AG10803 (cell line): ENCODE measurements at places on chromosomes 2 and 18.

GRCh38 chr2:186445506-186445905 lies 40.6 kb upstream of the ZC3H15 start:
- no peak for DNase-seq

GRCh38 chr2:152781175-152781574 lies 62.8 kb downstream of the ARL6IP6 start:
- DNase-seq = no peak

- DNase-seq = no peak
These were observed 23.6 kb upstream of the KCNG2 start for GRCh38 chr18:79774111-79774510.

GRCh38 chr2:16040271-16041010 lies 100.1 kb downstream of the MYCN start:
- no peak for DNase-seq

DNA sequence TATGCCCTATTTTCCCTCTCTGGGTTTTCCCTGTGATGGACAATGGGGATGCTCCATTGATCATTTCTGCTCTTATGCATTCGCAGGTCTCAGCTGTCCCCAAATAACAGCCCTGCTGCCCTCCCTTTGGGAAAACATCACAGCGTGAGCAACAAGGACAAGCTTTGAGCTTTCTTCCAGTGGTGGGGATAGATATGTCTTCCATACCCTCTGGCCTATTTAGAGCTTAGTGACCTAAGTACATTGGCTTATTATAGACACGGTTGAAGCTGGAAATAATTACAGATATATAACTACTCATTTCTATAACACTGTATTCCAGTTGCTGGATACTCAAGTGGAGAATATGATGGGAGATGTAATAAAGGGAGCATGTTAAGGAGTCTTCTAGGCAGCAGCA lies 304.3 kb upstream of the MGAT5 start:
- no peak for DNase-seq

GRCh38 chr2:159725713-159726112 lies 13.4 kb downstream of the MARCHF7 start:
- no peak for DNase-seq

DNA sequence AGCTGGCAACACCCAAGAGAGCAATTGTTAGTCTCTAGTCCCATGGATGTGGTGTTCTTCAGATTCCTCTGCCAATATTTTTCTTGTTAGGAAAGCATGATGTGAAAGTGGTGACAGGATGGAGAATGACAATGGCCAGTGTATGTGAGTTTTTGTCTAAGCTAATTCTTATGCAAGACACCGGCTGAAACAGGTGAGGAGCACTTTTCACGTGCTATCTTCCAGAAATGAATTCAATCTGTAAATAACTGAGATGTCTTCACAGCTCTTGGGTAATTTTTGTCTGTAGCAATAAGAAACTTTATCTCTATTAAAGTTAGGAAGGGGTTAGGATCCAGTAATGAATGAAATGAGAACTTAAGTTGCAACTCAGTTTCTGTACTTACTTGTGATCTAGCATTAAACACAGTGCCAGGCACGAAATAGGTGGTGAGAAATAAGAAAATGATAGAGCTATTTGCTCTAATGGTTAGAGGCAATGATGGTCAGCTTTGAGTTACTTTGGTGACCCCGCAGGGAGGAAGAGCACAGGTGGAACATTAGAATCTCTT lies 676 bp upstream of the AGPS start:
- DNase-seq = no peak

GRCh38 chr18:51123936-51124486 lies 73.5 kb downstream of the MEX3C start:
- DNase-seq = no peak

GRCh38 chr18:58507880-58508279 lies 121.0 kb downstream of the ALPK2 start:
- DNase-seq = no peak
